Fibroblast of skin of scalp (primary cell): ENCODE measurements at places on chromosomes 3 and 15.
A peak's percentile ranks its signal among the peaks of the same experiment; 100 is the strongest.

- DNase-seq = peak; percentile 49
Measured at GRCh38 chr3:152113413-152113812, 155.3 kb upstream of the MBNL1 start.

GRCh38 chr15:74723754-74724334 lies 1.5 kb downstream of the CYP1A1 start:
- DNase-seq = peak; percentile 58

DNA sequence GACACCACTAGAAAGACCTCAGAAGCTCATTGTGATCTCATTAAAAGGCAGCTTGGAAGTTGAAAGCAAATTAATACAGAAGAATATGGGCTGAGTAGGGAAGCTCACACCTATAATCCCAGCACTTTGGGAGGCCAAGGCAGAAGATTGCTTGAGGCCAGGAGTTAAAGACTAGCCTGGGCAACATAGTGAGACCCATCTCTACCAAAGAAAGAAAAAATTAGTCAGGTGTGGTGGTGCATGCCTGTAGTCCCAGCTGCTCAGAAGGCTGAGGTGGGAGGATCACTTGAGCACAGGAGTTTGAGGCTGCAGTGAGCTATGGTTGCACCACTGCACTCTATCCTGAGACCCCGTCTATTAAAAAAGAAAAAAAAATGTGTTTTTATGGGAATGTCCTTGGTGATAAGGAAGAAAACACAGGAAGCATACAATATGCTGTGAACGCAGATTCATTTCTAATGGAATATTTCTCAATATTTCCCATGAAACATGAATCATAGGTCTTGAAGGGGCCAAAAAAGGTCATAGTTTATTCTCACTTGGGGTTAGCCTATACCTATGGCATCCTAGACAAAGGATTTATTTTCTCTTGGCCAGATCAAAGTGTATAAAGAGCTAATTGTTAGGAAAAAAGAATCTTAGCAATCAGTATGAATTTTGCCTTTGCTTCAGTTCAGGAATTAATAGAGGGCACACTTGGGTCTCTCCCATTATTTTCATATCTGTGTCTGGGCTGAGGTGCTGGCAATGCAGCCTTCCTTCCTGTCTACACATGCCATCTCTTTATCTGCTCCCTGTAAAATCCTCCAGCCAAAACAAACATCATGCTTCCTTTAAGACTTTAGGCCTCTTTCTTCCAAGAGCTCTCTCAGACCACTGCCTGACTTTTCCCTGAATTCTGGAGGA lies 98.2 kb downstream of the FNDC3B start:
- DNase-seq = no peak

DNA sequence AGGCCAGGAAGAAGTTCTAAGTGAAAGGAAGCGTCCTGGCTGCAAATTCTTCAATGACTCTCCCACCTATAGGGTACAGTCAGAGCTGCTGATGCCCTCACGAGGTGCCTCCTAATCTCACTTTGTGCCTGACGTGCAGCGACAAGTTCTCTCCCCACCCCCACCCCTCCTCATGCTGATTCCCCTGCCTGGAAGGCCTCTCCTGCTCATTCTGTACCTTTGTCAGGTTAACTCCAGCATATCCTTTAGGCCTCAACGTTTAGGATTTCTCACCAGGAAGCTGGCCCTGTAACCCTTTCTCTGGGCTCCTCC lies 25.0 kb downstream of the SLC12A8 start:
- no peak for DNase-seq

DNA sequence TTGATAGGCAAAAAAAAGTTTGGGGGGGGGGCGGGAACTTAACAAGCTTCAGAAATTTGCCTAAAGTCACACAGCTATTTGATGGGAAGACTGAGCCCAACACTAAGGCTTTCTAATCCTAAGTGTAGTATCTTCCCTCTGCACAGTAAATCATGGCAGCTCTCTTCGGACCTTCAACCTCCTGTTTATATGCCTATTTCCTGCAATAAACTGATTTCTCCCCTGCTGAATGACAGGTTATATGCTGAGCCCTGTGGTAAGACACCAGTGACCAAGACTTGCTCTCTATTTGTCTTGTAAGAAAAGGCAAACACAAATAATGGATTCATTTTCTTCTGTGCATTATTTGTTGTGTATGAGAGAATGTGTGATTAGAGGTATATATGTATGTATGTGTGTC lies 355.8 kb upstream of the ARRDC4 start:
- no peak for DNase-seq

- no peak for DNase-seq
Measured at GRCh38 chr15:47422881-47423665, 294.2 kb upstream of the SEMA6D start.

- DNase-seq = no peak
Measured at GRCh38 chr15:63869371-63870042, 35.8 kb upstream of the HERC1 start.

- DNase-seq = no peak
Measured at GRCh38 chr3:65597226-65597951, 441.3 kb downstream of the MAGI1 start.

DNA sequence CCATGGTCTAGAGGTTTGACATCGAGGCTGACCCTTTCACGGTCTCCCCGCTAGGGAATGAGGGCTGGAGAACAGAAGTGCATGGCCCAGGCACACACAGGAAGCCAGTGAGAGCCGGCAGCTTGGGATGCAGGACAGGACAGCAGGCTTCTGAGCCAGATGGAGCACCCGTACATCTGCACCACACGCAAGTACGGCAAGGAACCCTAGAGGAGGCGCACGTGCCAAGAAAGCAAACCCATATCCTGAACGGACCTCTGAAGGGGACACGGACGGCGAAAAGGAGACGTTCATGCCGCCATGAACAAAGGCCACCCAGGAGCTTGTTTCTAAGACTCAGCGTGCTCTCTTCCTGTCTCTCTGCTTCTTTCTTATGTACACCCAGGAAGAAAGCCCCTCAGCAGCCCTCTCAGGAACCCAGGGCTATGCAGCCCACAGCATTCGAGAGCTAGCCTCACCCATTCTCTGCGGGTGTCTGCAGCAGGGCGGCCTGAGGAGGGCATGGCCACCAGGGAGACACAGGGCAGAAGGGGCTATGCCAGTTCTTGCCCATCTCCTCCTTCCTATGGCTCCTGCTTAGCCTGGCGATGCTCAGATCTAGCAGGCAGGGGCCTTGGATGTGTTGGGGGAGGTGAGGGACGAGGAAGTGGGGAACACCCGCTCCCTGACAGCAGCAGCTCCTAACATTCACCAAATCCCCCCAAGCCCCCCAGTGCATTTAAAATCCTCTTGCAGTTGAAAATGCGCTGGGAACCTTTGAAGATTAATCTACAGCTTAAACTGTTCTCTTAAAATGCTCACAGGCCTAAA lies 81.3 kb downstream of the PCSK6 start:
- DNase-seq = no peak

- DNase-seq = no peak
Measured at GRCh38 chr3:43728476-43728875, 37.7 kb downstream of the ABHD5 start.

DNA sequence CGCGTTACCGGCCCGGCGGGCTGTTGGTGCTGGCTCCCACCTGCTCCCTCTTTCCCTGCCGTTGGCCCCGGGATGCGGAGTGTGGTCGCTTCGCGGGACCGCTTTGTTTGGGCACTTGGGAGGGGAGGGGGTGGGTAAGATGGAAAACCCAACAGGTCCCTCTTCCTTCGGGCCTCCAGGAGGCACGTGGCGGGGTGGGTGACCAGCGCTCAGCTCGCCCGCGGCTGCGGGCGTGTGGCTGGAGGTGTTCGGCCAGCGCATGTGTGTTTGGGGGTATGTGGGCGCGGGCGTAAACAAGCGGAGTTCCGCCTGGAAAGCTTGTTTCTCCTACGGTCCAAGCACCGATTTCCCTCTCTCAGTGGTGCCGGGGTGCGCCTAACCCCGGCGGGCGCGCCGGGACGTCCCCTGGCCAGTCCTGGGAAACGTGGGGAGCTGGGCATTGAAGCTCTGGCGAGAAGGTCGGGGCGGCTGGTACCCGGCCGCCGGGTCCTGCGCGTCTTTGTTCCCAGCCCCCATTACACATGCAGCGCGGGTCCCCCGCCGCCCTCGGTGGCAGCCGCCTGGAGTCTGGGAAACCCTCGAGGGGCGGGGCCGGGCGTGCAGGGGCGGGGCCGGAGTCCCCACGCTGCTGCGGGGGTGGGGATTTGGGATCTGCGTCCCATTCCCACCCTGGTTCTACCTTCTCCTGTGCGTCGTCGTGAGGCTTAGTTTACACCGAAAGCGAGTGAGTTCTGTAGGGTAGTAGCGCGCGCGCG lies 1.4 kb downstream of the ACVR2B start:
- peak; percentile 38 for DNase-seq

DNA sequence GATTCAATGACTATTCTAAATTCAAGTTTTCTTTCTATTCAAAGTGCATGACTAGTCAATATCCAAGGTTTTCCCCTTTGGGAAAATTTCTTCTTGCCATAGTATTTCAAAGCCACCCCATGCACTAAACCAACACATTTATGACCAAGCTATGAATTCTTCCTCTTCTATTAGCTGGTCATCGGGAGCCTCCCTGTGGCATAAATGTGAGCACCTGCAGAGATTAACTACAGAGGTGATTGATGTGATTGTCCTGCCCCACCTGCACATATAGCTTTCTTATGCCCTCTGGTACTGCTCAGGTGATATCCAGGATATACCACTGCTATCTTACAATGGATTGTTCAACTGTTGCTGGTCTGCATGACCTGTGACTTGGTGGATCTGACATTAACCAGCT lies 694.9 kb downstream of the ZBBX start:
- no peak for DNase-seq

- no peak for DNase-seq
Measured at GRCh38 chr3:133505813-133506212, 67.7 kb upstream of the CDV3 start.

GRCh38 chr3:128285042-128285966 lies 132.0 kb downstream of the EEFSEC start:
- no peak for DNase-seq

DNA sequence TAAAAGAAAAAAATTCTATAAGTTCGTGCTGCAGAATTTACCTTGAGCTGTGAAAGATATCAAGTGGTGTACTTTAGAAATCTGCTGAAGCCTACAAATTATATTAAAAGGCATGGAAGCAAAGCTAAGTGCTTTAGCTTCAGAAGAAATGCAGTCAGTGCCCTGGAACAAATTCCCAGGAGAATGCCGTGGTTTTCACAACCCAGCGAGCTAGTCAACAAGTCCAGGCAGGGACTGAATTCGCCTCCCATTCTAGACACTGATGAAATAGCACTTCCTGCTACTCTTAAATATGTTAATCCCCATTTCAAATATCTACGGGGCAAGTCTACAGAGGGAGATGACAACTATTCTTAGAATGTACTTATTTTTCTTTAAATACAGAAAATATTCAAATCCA lies 326.4 kb upstream of the IGF1R start:
- peak; percentile 22 for DNase-seq

DNA sequence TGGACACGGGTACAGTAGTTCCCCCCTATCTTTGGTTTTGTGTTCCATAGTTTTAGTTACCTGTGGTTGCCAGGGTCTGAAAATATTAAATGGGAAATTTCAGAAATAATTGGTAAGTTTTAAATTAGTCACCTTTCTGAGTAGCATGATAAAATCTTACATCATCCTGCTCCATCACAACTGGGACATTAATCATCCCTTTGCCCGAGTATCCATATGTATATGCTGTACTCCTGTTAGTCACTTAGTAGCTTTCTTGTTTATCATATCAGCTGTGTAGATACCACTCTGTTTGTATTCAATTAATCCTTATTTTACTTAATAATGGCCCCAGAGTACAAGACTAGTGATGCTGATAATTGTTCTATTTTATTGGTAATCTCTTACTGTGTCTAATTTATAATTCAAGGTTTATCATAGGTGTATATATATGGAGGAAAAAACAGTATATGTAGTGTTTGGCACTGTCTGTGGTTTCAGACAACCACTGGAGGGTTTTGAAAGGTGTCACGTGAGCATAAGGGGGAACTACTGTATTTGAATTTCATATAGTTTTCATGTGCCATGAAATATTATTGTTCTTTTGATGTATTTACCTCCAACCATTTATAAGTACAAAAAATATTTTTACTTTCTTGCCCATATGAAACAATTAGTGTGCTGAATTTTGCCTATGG lies 41.4 kb downstream of the CTDSPL2 start:
- peak; percentile 70 for DNase-seq

GRCh38 chr3:140995881-140996280 lies 54.2 kb downstream of the SLC25A36 start:
- peak; percentile 5 for DNase-seq

GRCh38 chr3:23479615-23480328 lies 276.6 kb downstream of the UBE2E2 start:
- DNase-seq = no peak

GRCh38 chr15:48315041-48315440 lies 16.2 kb upstream of the DUT start:
- DNase-seq = no peak

DNA sequence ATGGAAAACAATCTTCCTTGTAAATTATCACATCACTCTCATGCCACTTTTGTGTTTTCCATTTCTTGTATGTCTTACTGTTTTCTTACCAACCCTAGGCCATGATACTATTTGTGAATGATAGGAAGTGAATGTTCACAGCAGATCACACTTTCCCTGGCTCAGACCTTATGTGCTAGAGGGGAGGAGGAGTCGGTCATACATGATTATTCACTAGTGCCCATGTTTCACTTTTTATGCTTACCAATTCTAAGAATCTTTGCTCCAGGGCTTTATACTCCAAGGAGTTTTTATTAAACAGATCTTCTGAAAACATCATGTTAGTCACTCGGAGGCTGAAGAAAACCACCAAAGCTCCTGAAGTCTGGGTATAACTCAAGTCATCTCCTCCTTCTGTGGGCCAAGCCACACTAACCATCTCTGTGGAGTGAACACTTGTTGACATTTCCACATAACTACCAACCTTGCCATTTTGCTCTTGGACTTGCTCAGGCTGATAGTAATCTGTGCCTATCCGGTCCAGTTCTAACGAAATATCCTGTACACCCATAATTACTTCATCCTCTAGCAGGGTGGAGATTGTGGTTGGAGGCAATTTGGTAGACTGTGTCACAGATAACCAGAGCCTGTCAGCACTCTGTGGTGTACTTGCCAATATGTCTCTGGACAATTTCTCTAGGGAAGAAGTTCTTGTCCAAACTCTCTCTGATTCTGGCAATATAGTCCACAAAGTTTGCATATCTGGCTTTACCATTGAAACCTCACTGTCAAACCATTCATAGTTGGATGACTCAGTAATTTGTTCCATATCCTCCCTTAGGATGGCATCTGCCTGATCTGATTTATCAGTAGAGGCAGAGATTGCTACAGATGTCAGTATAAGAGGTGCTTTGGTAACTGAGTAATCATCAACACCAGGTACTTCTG lies 76.8 kb downstream of the IMPG2 start:
- DNase-seq = peak; percentile 77

- DNase-seq = no peak
Measured at GRCh38 chr3:37899101-37899707, 37.5 kb downstream of the CTDSPL start.

DNA sequence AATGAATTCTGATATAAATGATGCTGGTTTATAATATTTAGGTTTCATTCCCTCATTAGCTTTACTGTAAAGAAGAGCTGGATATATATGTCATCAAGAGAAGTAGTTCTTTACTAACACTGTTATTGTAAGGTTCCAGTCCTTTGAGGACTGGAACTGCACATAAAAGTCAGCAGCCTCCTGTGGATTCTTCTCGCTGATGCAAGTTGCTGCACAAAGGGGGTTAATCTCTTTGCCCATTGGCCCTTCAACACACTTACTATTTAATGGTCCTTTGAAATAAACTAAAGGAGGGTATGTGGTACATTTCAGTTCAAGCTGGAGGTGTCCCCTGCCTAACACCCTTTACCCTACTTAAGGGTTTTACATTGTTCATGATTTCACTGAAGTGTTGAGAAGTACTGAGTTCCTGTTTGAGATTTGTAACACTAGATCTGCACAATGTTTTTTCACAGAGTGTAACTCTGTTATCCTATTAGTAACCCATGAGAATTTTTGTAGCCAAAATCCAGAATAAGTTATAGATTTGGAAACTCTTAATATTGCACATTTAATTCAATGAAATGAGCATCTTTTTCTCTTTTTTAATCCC lies 43.9 kb downstream of the NR2C2 start:
- no peak for DNase-seq
